ENCODE measurements at places on chromosomes 4 and X.

DNA sequence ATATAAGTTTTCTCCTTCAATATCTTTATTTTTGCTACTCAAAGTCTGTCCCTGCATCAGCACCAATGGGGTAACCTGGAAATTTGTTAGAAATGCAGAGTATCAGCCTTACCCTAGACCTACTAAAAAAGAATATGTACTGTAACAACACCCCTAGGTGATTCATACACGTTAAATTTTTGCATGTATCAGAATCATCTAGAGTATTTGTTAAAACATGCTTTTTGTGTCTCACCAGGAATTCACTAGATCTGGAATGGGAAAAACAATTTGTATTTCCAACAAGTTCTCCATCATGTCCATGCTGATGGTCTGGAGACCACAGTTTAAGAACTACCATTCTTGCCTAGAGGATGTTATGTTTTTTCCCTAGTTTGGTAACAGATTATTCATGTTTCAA lies 196.0 kb upstream of the EDNRA start:
- DNase-seq: no peak

DNA sequence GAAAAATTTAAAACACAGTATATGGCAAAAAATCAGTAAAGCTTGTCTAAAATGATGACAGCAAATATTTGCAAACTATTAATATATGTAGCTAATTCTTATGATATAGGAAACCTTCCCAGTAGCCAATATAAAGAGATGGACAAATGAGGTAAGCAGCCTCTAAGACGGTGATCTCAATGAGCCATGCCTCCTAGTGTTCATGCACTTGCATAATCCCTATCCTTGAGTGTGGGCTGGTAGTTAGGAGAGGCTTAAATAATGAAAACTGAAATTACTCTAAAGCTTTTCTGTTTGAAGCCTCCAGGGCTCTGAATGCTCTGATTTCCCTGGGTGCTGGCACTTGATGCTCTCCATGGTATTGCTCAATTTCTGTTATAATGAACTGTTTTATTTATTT lies 24.6 kb upstream of the ARMCX4 start:
- no peak for DNase-seq

DNA sequence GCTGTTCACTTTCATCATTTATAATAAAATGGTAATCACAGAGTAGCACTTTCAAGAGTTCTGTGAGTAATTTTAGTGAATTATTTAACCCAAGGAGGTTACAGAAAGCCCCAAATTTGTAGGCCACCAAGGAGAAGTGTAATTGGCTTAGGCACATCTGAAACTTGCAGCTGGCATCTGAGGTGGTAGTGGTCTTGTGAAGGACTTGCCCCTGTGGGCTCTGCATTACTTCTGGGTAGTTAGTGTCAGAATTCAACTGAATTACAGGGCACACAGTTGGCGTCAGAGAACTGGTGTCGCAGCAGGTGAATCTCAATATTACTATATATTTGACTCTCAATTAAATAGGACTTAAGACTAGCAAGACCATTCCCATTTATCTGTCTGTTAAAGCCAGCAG lies 36.9 kb downstream of the GPR174 start:
- no peak for DNase-seq

DNA sequence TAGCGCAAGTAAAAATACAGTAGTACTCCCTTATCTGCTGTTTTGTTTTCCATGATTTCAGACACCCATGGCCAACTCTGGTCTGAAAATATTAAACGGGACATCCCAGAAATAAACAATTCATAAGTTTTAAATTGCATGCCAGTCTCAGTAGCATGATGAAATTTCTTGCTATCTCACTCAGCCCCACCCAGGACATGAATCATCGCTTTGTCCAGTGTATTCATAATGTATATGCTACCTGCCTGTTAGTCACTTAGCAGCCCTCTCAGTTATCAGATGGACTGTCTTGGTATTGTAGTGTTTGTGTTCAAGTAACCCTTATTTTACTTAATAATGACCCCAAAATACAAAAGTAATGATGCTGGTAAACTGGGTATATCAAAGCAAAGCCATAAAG lies 158.2 kb upstream of the DDIT4L start:
- no peak for DNase-seq

GRCh38 chr4:144757969-144758368 lies 112.0 kb downstream of the HHIP start:
- no peak for DNase-seq

- DNase-seq: no peak
Measured at GRCh38 chr4:14520171-14520570, 482.1 kb upstream of the CPEB2 start.

DNA sequence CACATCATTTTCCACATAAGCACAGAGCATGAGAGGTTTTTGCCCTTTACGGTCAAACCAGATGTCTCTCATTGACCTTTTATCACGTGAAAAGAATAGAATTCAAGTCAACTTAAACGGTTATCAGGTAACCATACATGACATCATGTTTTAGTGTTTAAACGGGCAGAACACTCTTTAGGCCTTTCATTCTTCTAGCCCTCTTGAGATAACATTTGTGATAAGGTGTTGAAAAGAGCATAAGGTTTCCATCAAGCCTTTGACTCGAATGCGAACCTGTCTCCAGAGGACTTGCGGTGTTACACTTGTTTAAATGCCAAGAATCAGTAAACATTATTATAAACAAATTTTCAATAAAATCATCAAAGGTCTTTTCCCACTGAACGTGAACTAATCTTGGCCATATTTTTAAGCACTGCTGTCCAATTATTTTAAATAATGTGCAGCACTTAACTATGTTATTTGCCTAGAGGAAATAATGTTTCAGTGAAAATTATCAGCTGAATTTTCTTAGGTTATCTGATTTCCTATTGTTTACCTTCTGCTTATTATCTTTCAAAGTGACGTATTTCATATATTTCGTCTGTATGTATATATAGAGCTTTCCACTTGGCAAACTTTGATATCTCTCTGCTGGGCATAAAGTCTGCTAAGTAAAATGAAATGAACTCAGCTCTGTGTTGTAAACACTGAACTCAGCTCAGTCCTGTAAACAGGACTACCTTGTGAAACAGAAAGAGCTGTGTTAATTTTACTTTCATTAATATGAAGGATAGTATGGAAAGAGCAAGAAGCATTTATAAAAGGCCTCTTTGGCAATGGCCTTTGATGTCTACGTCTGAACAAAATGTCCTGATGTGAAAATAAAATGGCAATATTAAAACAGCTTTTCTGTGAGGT lies 33.3 kb downstream of the TENM3 start:
- no peak for DNase-seq

DNA sequence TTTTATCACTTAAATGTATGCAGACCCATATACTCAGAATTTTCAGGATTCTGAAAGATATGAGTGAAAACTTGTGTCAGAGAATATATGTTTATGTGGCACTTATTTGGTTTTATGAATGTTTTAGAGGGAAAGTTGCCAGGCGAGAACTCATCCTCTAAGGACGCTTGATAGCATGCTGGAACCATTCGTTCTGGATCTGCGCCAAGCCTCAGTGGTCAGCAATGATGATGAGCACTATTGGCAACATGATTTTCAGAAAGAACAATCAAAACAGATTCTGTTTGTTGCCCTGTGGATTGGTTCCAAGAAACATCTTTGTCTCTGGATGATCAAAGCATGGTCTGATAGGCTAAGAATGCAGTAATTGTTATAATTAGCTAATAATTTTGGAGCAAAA lies 32.1 kb upstream of the RAPGEF2 start:
- no peak for DNase-seq

DNA sequence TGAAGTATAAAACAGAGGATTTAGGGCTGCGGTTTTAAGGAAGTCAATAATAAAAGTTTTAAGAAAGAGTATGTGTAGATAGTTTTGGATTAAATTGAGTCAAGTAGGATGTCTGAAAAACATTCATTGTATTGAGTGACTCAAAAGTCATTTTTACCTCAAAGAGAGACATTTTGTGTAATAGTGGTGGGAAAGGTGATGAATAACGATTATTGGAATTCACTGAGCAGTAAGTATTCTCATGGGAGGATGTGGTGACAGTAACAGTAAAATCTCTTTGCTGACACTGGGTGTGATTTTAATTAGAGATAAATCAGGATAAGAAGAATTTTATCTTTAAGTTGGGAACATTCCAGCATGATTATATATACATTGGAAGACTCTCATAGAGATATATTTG lies 233.6 kb downstream of the PDHA2 start:
- DNase-seq: no peak

DNA sequence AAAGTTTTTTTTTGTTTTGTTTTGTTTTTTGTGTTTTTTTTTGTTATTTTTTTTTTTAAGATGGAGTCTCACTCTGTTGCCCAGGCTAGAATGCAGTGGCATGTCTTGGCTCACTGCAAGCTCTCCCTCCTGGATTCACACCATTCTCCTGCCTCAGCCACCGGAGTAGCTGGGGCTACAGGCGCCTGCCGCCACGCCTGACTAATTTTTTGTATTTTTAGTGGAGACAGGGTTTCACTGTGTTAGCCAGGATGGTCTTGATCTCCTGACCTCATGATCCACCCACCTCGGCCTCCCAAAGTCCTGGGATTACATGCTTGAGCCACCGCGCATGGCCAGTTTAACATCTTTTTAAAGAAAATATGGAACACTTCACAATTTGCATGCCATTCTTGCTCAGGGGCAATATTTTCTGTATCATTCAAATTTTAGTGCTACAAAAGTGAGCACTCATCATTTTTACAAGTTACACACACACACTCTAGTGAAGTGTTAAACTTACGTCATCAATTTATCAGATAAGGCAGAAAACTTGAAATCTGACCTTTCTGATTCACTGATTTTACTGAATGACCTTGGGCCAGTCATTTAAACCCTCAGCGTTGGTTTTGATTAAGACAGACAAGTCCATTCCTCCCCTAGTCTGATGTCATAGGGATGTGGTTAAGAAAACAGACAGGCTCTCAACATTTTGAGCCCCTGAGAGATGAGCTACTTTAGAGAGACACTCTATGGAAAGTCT lies 61.2 kb downstream of the TRIM2 start:
- no peak for DNase-seq

DNA sequence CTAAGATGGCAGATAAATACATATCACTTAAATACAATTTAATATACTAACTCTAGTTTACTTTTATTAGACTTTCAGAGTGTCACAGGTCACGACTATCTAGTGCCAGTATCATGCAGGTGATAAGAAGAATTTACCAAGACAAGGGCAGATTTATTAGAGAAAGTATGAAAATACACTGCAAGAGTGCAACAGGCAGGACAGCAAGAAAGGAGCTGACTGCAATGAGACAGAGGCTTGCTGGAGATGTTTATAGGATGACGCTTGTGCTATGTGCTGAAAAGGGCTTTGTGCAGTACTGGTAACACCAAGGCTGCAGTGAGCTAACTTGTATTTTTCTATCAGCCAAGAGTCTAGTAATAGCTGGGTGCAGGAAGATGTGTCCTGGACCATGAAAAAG lies 96.7 kb upstream of the QRFPR start:
- no peak for DNase-seq

GRCh38 chrX:56281789-56282188 lies 49.6 kb downstream of the KLF8 start:
- peak; percentile 42 for DNase-seq

GRCh38 chr4:187209921-187210613 lies 486.4 kb upstream of the FAT1 start:
- no peak for DNase-seq

DNA sequence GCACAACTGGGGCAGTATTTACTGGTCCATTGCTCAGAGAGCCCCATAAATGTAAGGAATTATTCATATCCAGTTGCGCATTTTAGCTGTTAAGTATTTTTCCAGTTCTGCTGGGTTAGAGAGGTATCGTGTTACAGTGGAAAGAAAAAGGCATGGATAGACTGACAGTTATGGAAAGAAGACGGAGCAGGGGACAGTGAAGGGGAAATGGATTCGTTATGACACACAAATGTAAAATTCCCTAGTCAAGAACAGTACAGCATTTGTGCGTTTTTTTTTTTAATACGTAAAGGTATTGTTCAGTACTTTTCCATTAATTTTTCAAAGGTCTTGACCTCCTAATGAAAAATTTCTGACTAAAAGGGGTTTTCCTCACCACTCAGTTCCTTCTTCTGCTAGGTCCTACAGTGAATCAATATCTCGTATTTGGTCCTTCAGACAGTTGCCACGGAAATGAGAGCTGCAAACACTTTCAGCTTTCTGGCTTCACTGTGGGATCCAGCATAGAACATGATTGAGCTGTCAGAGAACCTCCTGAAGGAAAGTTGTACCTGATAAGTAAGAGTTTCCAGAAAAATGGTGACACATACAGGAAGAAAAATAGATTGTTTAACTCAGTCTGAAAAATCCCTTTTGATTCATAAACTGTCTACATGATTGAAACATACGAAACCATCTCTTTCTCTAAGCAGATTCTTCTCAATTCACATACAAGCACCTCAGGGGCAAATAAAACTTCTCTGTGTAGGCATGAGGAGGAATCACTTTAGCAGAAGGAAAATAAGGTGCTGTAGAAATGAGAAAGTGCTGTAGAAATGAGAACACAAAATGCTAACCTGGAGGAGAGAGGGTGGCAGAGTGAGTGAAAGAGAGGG lies 21.8 kb upstream of the BBS12 start:
- no peak for DNase-seq

- no peak for DNase-seq
Measured at GRCh38 chrX:3449287-3449686, 102.8 kb upstream of the MXRA5 start.

- DNase-seq: no peak
Measured at GRCh38 chr4:185710487-185710995, 101.5 kb downstream of the SORBS2 start.

GRCh38 chr4:14528918-14529317 lies 473.4 kb upstream of the CPEB2 start:
- no peak for DNase-seq

GRCh38 chr4:94965852-94966251 lies 208.1 kb downstream of the BMPR1B start:
- no peak for DNase-seq

DNA sequence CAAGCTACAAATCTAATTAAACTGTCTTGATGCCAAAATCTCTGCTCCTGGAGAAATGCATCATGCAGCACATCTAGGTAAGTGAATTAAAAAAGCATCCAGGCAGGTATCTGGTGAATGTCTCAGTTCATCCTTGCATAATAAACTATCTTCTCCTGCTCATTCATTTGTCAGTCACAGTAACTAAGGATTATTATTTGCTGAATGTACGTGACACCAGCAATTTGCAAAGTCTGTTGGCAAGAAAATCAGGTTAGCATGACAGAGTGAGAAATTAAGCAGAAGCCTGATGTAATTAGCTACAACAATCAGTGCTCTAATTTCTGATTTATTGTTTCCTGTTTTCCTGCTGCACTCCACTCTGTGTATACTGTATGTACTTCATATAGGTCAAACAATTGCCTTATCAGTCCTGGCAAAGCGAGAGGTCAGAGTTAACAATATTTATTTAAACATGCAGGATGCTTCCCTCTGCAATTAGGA lies 213.6 kb downstream of the FBXO8 start:
- DNase-seq: no peak

DNA sequence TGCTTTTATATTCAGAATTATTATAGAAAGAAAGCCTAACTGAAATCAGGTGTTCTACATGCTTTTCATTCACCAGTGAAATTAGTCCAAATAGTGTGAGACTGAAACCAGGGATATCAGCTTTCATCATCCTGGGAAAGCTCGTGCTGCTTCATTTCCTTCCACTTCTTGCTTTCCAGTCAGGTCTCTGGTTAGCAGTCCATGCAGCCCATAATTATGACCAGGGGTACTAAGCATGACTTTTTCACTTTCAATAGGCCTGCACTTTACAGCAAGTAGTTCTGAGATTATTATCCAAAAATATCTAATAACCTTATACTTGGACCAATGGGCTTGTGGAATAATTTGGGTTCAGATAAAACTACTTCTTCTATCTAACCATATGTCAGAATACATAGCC lies 673.2 kb upstream of the MAGEB2 start:
- DNase-seq: no peak
